ENCODE measurements at places on chromosomes 1 and 21.
A peak's percentile ranks its signal among the peaks of the same experiment; 100 is the strongest.

- peak; percentile 60 for DNase-seq
These were observed 12.8 kb upstream of the LMX1A start for GRCh38 chr1:165369255-165369848.

GRCh38 chr1:91564888-91565701 is 64.4 kb downstream of the CDC7 start:
- no peak for DNase-seq

GRCh38 chr1:153945131-153945794 is 1.3 kb downstream of the DENND4B start:
- DNase-seq: peak; percentile 62

DNA sequence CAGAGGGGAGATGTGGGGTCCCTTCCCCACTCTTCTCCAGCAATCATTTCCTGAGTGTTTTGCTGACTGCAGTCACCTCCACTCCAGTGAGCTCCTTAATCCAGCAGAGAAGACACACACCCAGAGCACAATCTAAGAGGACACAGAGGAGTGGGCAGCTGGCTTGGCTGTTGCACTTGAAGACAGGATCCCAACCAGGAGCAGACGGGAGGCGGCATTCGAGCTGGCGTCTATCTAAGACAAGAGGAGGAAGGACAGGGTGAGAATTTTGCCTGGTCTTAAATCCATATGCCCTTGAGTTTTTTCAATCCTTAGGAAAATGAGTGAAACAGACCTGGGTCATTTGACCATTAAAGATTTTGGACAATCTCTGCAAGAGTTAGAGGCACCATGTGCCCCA is 56.1 kb upstream of the SIM2 start:
- DNase-seq: no peak

GRCh38 chr1:211892577-211892976 is 62.0 kb upstream of the LPGAT1 start:
- peak; percentile 75 for DNase-seq

DNA sequence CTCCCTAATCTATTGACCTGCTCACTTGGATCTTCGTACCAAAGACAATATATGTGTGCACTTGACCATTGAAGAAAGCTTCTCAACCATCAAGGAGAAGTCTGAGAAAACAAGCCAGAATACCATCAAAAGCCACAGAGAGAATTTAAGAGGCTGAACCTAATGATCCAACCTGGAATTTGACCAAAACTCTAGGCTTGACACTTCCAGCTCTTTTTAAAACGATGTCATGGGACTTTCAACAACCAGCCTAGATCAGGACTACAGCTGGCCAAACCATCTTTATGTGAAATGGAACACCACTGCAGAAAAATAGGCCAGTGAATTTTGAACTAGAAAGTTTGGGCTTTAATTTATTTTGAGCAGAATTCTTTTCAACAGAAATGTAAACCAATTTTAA is 444.4 kb downstream of the LTN1 start:
- DNase-seq: no peak

DNA sequence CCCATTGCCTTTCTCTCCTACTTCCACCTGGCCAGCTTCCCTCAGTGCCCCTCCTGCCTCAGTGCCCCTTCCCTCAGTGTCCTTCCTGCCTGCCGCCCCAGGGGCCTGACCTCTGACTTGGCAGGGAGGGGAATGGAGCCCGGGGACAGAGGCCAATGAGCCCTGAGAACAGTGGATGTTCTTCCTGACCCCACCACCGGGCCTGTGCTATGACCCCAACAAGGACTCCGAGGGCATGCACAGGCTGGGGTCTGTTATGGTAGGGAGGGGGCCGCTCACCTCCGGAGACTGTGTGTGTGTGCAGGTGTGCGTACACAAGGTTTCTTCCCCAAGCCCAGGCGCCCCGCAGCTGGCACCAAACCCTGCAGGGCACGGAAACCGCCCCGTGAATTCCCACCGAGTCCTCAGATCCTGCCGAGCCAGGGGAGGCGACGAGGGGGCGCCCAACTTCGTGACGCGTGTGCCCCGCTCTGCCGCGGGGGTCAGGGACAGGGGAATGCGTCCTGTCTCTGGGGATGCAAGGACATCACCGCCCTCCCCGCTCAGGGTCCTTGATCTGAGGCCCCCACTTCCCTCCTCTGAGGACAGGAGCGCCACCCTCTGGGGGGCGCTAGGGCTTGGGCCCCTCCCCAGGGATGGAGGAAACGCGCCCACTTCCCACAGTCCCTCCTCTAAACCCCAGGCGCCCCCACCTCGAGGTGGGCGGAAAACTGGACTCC is 766 bp downstream of the RAP1GAP start:
- peak; percentile 66 for DNase-seq

- no peak for DNase-seq
These were observed 3.3 kb downstream of the KLHL21 start for GRCh38 chr1:6599141-6599975.

GRCh38 chr1:246798107-246798506 is 73.9 kb downstream of the SCCPDH start:
- no peak for DNase-seq

DNA sequence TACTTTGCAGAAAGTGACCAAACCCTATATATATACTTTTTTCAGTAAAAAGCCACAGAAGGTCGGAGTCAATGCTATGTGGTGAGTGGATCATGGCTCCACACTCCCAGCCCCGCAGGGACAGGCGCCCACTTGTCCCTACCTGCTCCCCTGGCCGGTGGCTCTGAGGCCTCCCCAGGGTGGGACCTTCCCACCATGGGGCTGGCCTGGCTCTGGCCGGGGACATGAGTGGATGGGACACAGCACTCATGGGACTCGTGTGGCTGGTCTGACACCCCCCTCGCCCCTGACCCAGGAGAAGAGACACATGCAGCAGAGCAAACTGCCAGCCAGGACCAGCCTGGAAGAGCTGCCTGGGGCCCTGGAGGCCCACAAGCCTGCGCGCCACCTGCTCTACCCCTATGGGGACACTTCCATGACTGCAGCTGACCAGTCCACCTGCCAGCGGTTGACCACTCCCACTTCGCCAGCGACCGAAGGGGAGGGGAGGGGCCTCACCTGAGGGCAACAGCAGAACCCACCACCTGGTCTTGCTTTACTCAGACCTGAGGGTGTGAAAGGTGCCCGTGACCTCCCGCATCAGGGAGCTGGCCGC is 2.2 kb downstream of the SPATC1L start:
- no peak for DNase-seq

- DNase-seq: no peak
These were observed 5.4 kb upstream of the ADORA1 start for GRCh38 chr1:203122159-203122558.

DNA sequence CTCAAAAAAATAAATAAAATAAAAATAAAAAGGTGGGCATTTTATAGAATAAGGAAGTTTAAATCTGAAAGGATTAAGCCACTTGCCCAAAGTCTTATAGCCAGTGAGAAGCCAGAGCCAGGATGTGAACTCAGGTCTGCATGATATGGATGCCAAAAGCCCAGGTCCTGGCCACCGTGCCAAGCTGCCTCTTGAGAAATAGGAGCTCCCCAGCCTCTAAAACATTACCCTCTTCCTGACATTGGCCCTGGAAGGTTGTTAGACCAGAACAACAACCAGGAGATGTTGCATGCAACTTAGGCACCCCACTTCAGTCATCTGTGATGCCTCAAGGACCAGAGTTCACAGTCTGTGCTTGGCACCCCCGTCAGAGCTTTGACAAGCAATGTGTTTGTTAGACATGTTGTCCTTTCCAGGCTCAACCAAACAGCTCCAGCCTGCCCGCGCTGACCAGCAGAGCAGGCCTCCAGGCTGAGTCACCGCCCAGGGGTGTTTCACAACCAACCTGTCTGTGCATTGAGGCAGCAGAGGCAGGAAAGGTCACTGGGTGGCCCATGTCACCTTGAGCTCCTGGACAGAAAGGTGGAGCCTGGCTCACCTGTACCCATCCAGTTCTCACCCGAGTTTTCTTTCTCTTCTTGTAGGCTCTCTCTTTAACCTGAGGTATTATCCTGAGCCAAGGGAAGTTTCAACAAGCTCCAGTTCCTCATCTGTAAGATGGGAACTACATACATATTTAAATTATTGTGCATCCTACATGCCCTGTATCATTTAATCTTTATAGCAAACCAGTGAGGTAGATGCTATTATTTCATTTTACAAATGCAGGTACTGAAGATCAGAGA is 14.9 kb upstream of the MED18 start:
- DNase-seq: peak; percentile 84

- DNase-seq: peak; percentile 42
These were observed 7.6 kb downstream of the GNB1 start for GRCh38 chr1:1883092-1883873.

DNA sequence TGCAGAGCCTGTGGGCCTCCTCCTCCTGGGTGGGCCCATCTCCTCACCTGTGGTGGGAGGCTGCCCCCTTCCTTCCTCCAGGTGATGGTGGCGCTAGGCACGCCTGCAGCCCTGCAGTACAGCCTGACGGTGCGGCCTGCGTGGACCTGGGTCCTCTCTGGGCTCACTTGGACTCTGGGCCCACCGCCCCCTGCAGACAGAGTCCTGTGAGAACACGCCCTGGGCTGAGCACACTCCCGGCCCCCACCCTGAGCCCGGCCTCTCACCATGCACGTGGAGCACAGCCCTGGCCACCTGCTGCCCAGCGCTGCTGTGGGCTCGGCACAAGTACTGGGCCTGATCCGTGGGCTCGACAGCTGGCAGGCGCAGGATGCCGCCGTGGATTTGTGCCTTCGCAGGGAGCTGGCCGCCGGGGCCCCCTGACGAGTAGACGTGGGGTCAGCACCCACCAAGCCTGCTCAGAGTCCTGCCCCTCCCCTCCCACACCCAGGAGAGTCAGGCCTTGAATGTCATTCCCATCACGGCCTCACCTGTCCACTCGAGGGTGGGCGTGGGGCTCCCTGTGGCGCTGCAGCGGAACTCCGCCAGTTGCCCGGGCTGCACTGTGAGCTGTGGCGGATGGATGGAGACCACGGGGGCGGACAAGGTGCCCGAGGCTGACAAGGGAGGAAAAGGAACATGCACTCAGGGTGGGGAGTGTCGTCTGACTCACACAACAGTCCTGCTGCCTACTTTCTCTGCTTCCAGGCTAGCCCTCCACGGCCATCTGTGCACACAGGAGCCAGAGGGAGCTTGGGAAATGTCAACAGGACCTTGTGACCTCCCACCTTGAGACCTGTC is 43.4 kb downstream of the LDLRAD2 start:
- DNase-seq: no peak

DNA sequence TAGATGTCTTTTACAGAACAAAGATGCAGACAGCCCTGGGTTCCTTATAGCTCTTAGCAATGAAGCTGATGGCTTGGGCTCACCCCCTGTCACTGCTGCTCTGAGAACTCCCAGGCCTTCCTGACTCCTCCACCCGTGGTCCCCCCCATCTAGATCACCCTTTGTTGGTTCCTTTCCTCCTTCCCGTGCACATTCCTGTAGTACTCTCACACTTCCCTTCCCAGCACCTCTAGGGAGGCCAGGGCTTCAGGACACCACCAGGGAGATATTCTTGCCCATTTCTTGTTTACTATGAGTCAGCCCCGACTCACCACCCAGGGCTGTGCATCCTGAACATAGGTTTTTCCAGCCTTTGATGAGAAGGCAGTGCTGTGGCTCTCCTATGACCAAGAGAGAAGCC is 14.4 kb upstream of the NOS1AP start:
- DNase-seq: no peak

DNA sequence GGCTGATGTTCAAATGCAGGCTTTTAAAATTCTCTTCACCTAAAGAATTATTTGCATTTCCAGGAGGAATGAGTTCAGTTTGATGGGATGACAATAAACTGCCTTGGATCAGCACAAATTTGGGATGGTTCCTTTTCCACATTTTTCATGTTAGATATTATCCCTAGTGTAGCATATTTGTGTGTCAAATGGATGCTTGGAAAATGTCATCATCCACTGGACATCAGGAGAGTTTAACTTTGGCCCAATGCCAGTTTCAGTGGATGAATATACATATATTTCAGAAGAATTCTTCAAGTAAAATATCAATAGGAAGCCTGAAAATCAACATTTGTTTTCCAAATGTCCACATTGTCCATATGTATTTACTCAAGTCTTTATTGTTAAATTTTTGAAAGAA is 116.5 kb upstream of the COL24A1 start:
- no peak for DNase-seq

DNA sequence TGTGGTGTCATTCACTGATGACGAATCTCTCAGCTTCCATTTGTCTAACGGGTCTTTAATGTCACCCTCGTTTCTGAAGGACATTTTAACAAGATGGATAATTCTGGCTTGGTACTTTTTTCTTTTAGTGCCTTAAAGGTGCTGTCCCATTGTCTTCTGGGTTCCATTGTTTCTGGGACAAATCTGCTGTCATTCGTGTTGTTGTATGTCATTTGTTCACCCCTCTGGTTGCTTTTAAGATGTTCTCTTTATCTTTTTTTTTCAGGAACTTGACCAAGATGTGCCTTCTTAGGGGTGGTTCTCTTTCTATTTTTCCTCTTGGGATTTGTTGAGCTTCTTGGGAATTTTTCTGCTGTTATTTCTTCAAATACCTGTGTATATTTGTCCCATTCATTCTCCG is 14.0 kb upstream of the MMEL1 start:
- DNase-seq: no peak

GRCh38 chr1:3069491-3070308 is 697 bp downstream of the PRDM16 start:
- peak; percentile 30 for DNase-seq

GRCh38 chr21:34996304-34997101 is 52.6 kb downstream of the RUNX1 start:
- no peak for DNase-seq

DNA sequence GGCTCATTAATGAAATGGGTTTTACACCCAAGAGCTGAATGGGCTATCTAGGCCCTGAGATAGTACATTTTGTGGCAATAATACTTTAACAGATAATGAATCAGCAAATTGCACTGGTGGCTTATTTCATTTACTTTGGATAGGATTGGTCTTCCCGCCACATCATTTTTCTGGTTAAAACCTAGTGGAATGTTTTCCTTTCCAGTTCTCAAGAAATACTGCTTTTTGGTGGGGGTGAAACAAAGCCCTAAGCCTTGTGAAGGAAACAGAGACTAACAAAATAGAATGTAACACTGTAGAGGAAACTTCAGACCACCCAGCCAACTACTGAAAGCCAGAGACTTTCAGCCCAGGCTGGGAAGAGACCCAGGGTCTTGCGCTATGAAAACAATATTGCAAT is 172.2 kb downstream of the HHIPL2 start:
- DNase-seq: no peak
